ENCODE measurements at places on chromosomes 16 and 17.

DNA sequence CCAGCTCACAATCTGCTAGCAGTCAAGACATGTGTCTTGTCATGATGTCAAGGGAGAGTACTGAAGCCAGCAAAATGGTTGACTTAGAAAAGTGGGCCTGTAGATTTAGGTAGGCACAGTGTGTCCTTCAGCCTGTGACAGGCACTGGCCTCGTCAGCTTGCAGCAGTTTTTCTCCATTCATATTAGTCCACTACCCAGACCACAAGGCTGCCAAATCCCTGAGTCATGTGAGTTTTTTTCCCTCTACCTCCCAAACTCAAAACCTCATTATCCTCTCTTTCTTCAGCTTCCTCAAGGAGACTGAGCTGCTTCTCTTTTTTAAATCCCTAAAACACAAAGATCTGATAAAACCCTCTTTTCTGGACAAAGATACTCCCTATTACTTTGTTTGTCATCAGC, 102.6 kb upstream of the HS3ST3A1 start:
- no peak for DNase-seq

DNA sequence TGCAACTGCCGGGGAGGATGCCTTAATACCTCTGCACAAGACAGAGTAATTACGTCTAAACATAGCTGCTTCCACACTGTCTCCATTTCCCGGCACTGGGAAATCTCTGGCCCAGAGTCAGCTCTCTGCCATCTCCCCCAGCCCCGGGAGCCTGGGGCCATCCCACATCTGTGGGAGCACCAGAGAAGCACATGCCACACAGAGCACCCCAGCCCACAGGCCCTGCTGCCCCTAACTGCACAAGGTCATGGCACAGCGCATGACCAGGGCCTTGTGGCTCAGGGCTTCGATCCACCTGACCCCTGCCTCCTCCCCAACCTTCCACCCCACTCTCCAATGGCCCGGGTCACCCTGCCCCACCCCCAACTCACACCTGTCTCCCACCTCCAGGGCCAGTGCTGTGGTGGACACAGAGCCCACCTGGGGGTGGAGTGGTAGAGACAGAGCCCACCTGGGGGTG, 36.6 kb upstream of the RBFOX3 start:
- no peak for DNase-seq

DNA sequence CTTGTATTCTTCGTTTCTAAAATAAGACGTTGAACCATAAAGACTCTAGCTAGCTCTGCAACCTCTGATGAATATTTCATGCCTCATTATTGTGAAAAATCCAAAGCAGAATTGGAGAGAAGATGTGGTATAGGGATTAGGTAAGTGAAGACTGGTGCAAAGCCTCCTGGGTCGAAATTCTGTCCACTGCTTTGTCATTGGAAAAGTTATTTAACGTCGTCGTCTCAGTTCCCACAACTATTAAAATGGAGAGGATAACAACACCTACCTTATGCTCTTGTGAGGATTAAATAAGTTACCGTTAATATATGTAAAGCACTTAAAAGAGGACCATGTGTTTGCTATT, 1.4 kb upstream of the PRPSAP2 start:
- no peak for DNase-seq

DNA sequence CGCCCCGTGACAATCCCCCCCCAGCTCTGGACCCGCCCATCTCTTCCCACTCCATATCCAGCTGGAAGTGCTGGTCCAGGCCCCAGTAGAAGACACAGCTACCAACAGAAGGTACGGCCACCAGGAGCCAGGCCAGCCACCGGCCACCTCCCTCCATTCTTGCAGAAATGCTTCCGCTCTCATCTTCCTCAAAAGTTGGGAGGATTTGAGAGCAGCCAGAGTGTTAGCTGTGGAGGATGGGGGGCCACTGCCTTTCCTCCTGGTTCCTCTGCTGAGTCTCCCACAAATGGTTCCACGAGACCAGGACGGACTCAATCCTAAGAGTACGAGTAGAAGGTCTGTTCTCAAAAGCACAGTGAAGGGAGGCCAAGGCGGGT, 78.3 kb downstream of the GAS7 start:
- DNase-seq, result no peak

DNA sequence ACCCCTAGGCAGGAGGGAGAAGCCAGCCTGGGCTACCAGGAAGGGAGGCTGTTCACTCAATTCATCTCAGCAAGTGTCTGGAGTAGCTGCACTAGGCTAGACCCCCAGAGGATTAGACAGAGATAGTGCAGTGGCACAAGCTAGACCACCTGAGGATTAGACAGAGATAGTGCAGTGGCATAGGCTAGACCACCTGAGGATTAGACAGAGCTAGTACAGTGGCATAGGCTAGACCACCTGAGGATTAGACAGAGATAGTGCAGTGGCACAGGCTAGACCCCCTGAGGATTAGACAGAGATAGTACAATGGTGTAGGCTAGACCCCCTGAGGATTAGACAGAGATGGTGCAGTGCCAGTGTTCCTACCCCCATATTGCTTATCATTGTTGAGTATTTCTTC, 74.1 kb upstream of the SDK2 start:
- DNase-seq, result no peak

- peak; percentile 66 for DNase-seq
Measured at GRCh38 chr17:7329997-7330637, 982 bp upstream of the NEURL4 start.

- DNase-seq, result no peak
Measured at GRCh38 chr16:4321286-4322120, 5.6 kb downstream of the GLIS2 start.

DNA sequence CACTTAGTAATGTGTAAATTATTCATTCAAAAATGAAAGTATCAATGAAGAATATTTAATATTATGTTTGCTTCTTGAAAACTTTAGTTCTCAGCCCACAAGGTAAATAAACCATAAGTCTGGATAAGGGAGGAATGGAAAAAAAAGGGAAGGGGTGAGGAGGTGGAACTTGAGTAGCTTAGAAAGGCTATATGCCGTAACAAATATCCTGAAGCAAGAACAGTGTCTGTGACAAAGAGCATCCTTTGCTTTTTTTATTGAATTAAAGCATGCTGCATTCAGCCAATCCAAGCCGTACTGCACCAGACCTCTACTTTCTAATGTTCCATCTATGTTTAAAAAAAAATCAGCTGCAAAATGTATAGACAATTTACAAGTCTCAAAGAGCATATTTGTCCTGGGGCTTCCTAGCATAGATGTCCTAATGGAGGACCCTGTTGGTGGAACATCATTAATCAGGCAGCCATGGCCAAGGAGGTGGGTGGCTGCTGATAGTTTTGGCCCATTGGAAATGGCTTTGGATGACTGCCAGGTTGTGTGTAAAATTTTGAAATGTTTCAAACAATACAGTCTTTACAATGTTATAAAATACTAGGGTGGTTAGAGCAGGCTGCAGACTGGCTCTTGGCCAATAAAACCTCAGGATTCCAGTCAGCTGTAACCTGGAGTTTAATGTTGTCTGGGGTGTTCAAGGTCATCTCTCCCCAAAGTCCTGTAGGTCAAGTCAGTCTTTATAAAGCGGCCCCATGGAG, 895.8 kb upstream of the SOX9 start:
- DNase-seq, result no peak

GRCh38 chr17:79473111-79473875, 137.6 kb downstream of the RBFOX3 start:
- no peak for DNase-seq

DNA sequence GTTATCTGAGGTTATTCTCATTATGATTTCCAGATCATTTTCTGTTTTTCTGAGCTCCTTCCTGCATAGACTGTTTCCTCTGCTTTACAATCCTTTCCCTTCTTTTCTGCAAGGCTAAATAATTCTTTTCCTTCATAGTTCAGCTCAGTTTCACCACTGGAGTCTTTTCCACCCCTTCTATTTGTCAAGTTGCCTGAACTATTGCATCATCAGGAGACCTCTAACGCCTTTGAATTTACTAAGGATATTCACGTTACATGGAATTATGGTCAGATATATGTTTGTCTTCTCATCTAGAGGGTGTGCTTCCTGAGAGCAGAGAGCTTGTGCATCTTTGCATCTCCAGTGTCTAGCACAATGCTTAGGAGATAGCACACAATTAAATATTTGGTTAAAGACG, 140.4 kb upstream of the CA10 start:
- DNase-seq, result no peak

- no peak for DNase-seq
Measured at GRCh38 chr16:1390239-1390779, 24.2 kb downstream of the UNKL start.

DNA sequence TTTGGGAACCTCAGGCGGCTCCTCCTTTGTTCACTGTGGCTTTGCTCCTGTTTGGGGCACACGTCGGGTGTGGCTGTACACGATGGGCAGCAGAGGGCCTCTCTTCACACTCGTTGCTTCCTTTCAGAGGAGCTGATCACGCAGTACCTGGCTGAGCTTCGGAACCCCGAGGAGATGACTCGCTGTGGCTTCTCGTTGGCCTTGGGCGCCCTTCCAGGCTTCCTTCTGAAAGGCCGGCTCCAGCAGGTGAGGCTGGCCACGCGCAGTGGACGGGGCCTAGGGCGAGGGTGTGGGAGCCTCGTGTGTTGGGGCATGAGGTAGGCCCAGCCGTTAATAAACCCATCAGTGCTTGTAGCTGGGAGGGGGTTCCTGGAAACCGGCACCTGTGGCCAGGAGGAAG, 85.0 kb upstream of the ZNF750 start:
- no peak for DNase-seq

- no peak for DNase-seq
Measured at GRCh38 chr17:76077584-76078110, 1.3 kb upstream of the ZACN start.

DNA sequence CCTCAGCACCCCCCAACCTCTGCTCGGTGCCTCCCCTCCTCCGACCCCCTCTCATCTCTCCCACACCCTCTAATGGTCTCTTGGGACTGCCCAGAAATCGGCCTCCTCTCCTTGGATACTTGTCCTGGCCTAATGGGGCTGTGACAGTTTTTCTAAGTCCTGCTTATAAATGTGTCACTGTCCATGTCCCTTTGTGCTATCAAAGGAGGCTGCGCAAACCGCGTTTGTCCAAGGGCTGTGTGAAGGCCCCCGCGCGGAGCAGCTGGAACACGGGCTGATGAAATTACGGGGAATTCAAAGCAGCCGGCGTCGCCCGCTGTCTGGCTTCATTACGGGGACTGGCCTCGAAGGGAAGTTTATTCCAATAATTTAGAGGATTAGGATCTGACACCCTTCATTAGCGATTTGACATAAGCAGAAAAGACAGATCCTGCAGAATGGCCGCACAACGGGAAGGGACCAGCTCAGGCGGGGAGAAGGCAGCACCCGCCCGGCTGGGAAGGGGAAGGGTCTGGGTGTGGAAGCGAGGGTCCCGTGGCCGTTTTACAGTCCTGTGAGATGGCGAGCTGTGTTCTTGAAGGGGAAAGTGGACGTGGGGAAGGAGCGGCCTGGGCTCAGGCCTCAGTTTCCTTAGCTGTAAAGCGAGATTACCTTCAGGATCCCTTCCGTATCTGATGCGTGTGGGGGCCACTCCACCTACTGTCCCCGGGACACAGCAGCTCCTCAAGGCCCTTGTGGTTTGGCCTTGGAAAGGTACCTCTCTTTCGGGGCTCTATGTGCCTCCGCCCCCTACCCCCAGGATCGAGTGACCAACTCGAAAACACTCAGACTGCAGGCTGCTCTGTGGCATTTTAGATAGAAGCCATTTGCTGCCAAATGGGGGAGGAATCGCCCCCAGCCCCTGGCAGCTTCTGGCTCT, 1.6 kb upstream of the WFIKKN2 start:
- DNase-seq, result no peak

DNA sequence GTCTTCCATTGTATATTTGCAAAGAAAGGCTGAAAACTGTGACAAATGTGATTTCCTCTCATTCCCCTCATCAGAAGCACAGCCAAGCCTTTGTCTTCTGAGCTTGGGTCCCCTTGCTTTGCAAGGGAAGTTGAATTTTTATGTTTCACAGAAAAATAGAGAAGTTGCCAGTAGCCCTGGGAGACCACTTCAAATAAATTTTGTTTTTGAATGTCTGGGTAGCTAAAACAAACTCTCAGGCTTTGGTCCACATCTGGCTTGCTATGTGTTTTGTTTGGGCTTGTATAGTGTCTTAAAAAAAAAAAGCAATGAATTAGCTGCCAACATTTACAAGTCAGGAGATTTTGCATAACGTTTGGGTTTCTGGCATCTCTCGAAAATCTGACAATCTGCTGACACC, 24.1 kb downstream of the PIK3R6 start:
- DNase-seq, result no peak

DNA sequence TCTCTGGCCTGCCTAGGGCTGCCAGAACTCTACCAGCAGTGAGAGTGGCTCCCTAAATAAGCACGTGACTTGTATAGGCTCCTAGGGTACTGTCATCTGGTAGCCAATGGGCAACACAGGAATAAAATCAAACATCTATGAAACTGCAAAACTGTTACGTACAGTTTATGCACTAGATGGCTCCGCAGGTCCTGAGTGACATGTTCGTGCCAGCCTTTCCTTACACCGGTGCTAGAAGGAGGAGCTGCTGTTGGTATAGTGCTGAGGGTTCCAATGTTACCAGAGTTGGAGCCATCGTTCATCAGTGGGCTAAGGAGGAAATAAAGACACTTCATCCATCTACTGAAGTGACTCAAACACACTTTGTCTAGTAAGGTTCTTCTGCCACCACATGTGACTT, 63.2 kb upstream of the TRAP1 start:
- no peak for DNase-seq

Measured in mucosa of gallbladder (tissue), 1 donor.